ENCODE measurements at places on chromosomes 16 and 17.

DNA sequence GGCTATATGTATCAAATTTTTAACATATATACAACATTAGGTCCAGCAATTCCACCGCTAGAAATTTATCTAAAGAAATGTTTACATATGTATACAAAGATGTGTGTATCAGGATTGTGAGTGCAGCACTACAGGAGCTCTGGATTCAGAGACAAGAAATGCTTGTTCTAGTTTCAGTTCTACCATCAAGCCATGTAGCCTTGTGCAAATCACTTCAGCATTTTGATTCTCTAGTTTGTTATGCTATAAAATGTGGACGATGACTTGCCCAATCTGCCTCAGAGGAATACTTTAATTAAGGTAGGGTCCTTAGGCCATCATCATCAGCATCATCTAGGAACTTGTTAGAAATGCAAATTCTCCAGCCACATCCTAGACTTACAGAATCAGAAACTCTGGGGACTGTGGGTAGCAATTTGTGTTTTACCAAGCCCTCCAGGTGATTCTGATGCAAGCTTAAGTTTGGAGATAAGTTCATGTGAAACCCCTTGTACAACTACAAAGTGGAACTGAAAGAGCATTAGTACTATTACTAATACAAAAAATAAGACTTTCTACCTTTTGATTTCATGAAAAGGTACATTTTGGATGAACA, 131.2 kb upstream of the CORO6 start:
- DNase-seq = no peak

DNA sequence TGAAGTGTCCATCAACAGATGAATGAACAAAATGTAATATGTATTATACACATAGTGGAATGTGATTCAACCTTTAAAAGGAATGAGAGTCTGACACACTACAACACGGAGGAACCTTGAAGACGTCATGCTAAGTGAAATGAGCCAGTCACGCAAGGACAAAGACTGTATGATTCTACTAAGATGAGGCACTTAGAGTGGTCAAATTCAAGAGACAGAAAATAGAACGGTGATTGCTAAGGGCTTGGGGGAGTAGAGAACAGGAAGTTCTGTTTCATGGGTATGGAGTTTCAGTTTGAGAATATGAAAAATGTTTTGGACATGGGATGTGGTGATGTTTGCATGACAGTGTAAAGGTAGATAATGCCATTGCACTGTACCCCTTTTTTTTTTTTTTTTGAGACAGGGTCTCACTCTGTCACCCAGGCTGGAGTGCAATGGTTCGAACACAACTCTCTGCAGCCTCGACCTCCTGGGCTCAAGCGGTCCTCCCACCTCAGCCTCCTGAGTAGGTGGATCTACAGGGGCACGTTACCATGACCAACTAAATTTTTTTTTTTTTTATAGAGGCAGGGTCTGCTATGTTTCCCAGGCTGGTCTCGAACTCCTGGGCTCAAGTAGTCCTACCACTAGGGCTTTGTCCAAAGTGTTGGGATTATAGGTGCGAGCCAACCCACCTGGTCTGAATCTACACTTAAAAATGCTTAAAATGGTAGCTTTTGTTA, 2.9 kb upstream of the CCDC102A start:
- no peak for DNase-seq

DNA sequence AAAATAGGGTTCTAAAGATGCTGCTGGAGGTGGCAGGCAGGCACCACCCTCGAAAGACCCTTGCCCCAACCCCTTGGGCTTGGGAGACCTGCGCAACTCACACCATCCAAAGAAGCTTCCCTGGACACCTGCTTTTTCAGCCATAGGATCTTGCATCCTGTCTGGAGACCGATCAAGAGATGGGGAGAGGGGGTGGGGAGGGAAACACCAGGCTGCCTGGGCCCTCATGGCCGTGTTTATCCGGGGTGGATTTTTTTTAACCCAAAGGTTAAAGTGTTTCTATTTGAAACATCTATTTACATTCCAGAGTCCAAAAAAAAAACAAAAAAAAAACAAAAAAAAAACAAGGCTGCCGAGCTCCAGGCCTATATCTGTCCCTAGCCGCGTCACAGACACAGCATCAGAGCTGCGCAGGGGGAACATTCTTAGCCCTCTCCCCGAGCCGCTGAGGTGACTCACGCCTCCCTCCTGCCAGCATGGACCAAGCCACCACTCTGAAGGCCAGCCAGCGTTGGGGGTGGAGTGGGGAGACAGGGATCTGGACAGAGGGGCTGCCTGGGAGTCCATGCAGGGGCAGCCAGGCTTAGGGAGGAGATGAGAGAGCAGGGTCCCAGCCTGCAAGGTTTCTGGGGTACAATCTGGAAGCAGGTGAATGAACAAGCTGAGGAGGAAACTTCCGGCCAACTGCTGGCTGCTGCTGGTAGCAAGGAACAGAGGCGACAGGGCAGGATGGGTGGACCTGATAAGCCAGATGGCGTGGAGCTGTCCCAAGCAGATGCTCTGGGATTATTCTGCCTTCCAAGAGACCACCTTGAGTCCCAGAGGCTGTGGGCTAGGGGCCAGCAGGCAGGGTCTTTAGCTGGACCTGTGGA, 14.8 kb downstream of the HDAC5 start:
- DNase-seq = no peak

GRCh38 chr17:80833952-80834892, 157.4 kb upstream of the CHMP6 start:
- DNase-seq = no peak

- DNase-seq = no peak
These were observed 8.9 kb upstream of the SERPINF2 start for GRCh38 chr17:1733759-1734158.

DNA sequence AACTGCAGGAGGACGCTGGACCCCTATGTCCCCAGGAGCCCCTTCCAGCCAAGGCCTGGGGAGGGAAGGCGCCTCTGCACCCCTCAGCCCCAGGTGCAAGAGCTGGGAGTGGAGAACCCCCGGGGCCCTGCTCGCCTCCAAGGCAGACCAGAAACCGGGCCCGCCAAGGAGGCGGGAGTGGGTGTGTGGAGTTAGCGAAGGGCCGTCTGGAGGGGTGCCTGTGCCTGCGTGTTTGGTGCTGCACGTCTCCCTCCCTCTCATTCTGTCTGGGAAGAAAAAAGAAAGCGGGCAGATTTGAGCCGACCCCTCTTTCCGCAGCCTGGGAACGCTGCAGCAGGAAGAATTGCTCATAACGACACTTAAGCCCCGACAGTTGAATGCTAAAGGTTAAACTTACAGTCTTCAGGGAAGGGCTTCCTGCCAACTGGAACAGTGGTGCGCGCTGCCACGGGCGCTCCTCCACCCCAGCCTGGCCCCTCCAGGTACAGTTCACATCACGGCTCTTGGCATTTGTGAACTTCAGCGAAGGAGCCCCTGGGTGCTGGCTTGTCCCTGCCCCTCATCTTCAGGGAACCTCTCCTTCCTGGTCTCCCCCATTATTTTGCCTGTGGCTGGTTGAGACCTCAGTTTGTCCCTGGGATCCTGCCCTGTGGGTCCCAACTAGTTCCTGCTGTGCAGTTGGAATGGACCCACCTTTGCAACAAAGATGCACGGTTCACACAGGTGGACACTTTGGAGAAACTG, 19.2 kb upstream of the ZFHX3 start:
- no peak for DNase-seq

GRCh38 chr16:85104147-85104546, 8.1 kb downstream of the CIBAR2 start:
- no peak for DNase-seq

- DNase-seq = no peak
These were observed 1.8 kb downstream of the CCDC43 start for GRCh38 chr17:44687756-44688155.

DNA sequence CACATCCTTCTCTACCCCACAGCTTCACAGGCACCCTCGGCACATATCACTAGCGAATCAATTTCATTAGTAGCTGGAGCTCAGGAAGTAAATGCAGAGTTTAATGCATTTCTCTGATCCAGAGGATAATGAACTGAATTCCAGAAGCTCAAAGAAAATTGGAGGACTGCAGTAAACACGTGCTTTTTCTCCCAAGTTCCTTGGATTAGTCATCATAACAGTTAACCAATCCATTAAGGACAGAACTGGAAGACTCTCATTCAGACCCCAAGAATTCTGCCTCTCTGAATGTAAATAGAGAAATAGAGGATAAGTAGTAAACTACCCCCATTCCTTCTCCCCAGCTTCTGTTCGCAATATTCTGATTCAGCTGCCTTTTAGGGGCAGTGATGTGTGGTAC, 40.7 kb downstream of the DUSP14 start:
- no peak for DNase-seq

DNA sequence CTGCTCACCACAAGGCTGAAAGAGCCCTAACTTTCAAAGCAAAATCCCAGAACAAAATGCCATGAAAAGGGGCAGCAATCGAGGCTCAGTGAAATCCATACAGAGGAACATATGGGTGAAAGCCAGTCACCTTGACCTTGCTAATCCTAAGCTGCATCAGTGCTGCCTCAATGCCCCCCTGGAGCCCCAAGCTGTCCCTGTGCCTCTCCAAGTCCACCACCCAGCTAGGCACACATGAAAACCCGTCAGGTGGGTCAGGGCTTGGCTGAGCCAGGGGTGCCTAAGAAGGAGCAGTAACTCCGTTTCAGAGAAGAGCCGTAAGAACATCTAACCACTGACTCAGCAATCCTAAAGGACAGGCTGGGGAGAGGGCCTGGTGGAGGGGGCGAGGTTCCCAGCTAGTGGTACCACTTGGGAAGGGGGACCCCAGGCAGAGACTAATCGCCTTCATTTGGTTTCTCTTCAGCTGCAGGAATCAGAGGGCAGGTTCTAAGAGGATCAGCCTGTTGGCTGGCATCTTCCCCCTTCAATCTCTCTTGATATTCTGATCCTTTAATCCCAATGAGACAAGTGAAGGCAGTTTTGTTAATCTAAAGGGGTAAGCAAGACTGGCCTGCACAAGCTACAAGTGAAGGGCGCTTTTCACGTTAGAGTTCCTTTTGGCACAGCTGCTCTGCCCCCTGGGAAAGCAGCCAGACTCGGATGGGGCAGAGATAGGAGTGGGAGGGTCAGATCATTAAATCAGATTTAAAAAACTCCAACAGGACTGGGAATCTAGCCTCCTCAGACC, 7.6 kb downstream of the PITPNA start:
- DNase-seq = no peak

GRCh38 chr16:82092711-82093110, 57.7 kb downstream of the HSD17B2 start:
- no peak for DNase-seq
